ENCODE measurements at places on chromosomes 11 and 22.

DNA sequence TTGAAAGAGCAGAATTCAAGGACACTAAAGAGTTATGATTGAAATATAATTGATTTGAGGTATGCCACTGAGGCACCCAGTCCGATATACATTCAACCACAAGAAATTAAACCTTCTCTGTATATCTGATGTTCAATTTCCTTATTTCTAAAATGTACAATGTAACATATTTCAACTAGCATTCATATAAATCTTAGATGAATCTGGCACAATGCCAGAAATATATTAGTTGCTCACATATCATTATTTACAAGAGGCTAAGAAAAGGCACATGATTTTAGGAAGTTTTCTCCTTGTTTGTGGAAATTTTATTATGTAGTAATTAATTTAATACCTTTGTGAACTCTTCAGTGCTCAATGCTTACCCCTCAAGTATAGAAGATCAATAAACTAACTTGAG, 532.3 kb downstream of the KCNA4 start:
- DNase-seq: no peak

DNA sequence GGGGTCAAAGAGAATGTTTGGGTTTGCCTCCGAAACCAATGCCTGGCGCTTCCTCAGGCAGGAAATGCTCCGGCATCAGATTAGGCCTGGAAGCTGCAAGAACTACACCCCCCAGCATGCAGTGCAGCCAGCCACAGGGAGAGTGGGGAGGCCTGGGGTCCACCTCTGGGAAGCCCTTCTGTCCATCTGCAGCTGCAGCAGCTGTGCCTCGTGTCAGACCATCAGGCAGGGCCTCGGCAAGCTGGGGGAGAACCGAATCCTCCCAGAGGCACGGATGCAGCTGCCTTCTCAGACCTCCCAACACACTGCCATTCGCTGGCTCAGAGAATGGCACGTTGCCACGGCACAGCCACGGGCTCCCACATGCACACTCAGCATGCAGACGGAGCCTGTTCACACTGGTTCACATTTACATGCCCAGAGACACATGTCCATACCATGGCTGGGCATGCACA, 57.4 kb downstream of the NECTIN1 start:
- no peak for DNase-seq

DNA sequence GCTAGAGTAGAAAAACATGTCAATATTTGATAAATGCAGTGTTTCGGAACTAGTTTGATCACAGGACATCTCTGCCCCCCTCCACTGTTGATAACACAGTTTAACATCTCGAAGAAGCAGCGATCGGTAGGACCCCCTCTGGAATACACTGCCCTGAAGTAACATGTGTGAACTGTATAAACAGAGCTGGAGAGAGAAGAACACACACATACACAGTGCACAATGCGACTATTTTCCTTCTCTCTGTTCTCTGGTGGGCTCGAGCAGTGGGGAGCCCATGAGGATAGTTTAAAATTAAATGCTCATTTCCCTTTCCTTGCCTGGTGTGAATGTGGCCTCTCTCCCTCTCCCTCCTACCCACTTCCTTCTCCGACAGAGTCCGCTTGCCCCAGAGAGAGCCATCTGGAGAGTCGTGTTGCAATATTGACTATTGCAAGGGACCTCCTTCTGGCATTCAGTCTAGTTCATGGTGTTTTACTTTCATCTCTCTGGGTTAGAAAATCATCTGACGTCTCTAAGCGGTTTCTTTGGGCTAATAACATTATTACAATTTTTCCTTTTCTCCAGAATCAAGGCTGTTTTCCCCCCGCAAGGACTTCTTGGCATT, 51.6 kb upstream of the BARX2 start:
- DNase-seq: no peak

- DNase-seq: no peak
Observed at GRCh38 chr11:118842369-118842768, 41.3 kb upstream of the CXCR5 start.

- no peak for DNase-seq
Observed at GRCh38 chr11:20933086-20933485, 263.7 kb downstream of the NELL1 start.

DNA sequence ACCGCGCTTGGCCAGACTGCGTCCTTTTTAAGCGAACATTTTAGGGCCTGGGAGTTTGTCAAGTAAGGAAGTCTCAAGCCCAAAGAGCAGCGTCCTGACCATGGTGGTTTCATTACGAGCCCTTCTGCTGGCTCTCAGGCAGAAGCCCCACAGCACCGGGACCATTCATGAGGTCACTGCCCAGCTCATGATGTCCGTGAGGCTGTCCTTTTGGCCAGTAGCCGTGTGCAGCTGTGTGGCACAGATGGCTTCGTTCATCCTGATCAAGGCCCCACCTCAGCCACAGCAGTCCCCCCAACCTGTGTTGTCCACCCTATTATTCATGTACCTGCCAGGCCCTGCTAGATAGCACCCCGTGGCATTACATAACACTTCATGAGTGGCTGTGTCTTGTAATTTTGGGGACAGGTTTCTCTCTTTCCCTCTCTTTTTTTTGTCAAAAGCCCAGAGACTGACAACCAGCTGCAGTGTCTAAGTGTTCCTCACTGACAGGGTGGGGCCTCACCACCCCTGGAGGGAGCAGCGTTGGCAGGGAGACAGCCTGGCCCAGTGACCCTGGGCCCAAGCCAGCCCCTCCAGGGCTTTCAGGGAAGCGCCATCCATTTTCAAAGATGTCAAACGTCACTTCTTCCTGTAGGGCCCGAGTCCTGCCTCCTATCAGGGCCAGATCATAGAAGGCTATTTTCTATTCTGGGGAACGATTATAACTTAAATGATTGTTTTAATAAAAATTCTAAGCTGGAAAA, 21.8 kb upstream of the CABP7 start:
- no peak for DNase-seq

DNA sequence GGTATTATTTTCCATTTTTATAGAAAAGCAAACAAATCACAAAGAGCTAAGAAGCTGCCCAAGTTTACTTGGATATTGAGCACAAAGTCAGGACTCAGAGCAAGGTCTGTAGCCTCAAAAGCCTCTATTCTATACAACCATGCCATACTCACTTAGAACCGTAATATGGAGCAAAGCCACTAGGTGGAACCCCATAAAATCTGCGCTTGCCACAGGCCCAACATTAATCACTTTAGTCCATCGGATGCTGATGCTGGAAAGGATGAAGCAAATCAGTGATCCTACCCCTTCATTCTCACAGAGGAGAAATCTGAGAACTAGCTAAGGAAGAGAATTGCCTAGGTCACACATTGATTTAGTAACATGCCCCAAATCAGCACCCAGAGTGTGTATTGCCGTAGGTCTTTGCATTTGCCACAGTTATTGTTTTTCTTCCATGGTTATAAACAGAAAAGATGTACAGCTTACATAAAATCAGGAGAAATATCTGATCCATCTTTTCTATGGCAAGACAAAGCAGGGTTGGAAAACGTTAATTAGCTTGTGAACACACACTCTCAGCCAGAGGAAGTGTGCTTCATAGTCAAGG, 56.7 kb upstream of the RAB38 start:
- DNase-seq: no peak

DNA sequence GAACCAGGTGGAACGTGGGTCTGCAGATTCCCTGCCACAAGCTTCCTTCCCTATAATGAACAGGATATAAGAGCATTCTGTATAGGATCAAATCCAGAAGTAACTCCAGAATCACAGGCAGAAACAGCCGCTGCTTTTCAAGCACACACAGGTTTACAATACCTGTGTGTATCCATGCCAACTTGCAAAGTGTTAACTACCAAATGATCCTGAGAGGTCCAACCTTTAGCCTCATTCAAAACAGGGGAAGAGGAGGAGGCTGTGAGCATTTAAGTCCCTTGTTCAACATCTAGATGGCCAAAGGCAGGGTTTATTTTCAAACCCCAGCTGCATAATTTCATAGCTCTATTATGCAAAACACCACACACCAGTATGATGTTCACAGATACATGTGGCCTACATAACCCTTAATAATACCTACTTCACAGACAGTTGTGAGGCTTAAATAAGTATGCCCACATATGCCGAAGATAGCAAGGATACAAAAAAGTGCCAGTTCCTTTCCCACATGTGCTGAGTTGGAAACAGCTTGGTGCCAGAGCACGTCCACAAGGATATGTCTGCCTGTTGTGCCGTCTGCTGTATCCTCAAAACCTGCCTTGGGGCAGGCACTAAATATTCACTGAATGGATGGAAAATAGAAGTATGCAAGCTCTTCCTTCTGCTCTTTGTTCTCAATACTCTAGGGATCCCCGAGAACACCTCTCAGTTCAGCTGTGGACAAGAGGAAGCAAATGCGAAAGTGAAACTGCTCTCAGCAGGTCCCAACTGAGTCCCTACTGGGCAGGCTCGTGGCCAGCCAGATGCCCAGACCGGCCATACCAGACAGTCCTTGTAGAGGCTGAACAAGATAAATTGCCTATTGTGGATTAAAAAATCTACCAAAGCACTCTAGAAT, 66.8 kb downstream of the LARGE1 start:
- DNase-seq: no peak

- DNase-seq: no peak
Observed at GRCh38 chr11:65315204-65315865, 669 bp downstream of the CDC42EP2 start.

DNA sequence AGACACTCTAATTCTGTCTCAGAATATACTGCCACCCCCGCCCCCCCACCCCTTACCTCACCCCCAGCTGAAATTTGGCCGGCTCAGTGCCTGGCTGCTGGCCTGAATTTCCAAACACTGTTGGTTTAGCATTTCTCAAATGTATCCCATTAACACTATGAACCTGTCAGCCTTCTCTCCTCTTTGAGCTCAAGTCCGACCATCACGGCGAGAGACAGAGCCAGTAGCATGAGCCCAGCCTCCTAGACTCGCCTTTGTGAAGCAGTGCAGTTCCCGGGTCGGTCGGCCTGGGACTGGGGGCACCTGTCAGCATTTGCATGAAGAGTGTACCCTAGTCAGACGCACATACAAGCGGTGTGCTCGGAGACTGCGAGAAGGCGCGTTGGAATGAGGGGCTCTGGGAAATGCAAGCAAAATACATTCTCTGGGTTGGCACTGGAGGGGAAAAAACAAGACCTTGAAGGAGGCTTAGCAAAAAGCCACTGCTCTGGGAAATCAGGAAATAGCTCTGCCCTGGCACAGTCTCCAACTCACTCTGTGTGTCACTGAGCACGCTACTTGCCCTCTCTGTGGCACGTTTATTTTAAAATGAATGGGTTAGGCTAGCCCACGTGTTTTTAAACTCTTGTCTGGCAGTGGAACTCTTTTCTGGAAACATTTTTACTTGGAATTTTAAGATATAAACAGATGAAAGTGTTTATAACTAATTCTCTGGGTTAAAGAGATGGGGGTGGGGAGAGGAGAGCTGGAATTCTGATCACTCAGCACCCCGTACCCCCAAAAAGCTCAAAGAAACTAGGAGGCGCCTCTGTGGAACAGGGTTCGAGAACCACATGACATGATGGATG, 108.3 kb downstream of the TIMP3 start:
- no peak for DNase-seq

DNA sequence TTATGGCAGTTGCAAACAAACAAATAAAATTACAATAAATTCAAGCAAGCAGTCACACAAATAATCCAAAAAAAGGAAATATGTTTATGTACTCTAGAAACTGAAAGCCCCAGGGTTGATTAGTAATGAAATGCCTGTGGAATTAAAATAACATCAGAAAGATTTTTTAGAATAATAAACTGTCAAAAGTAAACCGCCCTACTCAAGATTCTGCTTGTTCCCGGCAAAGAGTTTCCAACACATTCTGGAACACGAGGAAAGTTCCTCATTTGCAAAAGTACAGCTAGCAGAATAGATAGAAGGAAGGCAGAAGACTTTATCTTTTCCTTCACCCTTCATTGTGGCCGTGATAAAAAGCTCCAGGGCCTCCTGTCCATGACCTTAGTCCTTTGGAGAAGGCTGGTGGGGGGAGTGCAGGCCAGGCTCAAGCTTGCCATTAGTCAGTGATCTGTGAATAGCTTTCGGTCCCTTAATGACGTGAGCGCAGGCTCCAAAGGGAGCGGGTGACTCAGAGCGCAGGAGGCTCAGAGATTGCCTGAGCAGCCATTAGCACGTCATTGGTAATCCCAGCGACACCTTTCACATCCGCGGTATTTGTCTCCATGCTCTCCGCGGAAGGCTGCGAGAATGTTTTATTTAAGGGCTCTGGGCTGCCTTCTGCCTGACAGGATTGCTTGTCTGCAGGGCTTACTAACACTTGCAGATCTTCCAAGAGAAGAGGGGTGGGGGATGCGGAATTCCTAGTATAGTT, 458.3 kb downstream of the METTL15 start:
- DNase-seq: peak; percentile 77

Measured in GOT3 (cell line).